ENCODE measurements at places on chromosomes 16 and 17.

GRCh38 chr16:30725418-30725792, 22.8 kb upstream of the PHKG2 start:
- no peak for DNase-seq

DNA sequence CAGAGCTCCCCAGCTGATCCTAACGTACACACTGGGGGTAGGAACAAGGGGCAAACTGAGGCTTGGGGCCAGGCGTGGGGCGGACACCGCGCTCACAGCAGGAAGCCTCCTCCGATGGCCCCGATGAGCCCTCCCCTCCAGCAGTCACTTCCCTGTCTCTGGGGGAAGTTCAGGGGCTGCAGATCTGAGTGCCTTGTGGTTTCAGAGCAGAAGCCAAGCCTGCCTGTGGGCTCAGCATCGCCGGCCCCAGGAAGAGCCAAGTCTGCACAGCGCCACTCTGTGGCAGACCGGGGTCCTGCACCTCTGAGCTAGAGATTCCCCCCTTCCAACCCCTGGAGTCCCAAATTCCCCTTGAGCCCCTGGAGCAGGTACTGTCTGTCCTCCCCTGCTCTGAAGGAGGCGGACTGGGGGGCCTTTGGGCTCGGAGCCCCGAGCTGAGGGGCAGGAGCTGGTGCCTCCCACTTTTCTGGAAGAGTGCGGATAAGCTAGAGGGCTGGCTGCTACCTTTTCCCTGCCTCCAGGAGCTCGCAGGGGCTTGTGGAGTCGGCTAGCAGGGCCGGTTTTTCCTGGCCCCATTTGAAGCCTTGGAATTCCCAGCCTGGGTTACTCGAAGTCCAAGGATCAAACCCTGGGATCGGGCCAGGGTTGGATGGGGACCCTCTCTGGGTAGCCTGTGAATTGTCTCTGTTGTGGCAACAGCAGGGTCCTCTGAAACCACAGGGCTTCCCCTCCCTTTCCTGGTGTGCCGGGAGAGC, 2.9 kb downstream of the GSE1 start:
- DNase-seq: no peak

- DNase-seq: no peak
Observed at GRCh38 chr17:67675481-67675880, 42.3 kb upstream of the NOL11 start.

DNA sequence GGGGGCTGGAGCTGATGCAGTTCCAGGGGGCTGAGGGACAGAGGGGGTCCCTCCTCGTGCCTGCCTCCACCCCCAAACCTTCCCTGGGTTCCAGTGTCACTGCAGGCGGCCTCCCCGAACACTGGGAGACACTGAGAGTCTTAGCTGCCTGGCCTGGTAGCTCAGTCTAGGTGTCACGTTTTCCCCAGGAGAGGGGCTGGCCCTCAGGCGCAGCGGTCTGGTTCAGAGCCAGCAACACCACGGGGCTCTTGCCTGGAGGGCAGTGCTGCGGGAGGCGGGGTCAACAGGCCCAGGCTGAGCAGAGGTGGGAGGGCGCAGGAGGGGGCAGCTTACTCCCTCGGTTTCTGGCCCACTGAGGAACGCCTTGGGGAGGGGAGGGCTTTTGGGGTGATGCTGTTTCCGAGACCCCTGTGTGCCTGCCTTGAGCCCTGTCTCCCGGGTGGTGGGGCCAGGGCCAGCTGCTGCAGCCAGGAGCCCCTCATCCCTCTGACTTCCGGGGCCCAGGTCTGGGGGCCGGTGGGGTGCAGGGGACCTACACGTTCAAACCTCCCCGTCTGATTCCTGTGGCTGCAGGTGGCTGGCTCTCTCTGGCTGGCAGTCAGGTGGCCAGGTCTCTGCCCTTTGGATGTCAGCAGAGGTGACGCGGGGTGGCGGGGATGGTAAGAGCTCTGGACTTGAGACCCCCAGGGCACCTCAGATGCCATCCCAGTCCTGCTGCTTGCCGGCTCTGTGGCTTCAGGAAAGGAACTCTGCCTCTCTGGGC, 89.3 kb upstream of the GSE1 start:
- DNase-seq: no peak

GRCh38 chr17:68101987-68102314, 66.4 kb downstream of the KPNA2 start:
- DNase-seq: no peak

- no peak for DNase-seq
Observed at GRCh38 chr17:57988301-57989250, 522 bp upstream of the VEZF1 start.

GRCh38 chr17:48588528-48588927, 1.5 kb downstream of the HOXB3 start:
- no peak for DNase-seq

- no peak for DNase-seq
Observed at GRCh38 chr17:43604549-43604948, 57.2 kb downstream of the MEOX1 start.

- DNase-seq: no peak
Observed at GRCh38 chr17:15776871-15777270, 44.8 kb downstream of the TBC1D26 start.

- DNase-seq: no peak
Observed at GRCh38 chr16:17372386-17372785, 98.4 kb downstream of the XYLT1 start.

DNA sequence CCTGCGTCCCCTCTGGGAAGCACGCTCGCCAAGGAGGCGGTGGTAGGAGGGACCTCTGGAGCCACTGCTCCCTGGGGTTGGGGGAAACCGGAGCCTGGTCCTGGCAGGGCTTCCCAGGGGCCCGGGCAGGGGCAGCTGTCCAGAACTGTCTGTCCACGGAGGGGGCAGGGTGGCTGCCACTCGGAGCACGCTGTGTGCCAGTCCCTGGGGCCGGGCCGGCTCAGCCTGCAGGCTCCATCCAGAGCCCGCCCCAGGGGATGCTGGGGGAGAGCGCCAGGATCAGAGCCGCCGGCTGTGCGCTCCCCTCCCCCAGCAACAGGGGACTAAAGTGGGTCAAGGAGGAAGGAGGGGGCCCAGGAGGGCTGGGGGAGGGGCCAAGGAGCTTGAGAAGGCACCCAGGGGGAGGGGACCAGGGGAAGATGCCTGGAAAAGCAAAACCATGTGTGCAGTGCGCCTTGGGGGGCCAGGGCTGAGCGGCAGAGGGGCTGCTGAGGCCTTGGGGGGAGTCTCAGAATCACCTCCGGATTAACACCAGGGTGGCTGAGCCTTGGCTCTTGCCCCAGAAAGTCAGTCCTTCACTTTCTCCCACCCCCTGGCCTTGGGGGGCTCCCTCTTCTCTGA, 21.3 kb downstream of the ZNF423 start:
- DNase-seq: no peak

DNA sequence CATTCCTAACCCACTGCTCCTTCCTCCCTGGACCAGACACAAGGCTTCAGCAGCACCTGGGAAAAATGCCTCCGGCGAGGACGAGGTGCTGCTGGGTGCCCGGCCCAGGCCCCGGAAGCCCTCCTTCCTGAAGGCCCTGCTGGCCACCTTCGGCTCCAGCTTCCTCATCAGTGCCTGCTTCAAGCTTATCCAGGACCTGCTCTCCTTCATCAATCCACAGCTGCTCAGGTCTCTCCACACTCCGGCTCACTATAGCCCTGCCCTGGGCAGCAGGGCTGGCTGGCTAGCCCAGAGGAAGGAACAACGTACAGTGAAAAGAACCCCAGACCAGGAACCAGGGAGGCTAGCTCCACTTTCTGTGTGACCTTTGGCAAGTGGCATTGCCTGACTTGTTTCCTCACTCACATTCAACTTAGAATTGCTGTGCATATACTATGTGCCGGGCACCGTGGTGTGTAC, 26.2 kb downstream of the ABCC3 start:
- DNase-seq: no peak

GRCh38 chr17:7651665-7652387, 1.1 kb downstream of the ATP1B2 start:
- no peak for DNase-seq

GRCh38 chr16:55120408-55120807, 189.7 kb downstream of the IRX5 start:
- DNase-seq: no peak

DNA sequence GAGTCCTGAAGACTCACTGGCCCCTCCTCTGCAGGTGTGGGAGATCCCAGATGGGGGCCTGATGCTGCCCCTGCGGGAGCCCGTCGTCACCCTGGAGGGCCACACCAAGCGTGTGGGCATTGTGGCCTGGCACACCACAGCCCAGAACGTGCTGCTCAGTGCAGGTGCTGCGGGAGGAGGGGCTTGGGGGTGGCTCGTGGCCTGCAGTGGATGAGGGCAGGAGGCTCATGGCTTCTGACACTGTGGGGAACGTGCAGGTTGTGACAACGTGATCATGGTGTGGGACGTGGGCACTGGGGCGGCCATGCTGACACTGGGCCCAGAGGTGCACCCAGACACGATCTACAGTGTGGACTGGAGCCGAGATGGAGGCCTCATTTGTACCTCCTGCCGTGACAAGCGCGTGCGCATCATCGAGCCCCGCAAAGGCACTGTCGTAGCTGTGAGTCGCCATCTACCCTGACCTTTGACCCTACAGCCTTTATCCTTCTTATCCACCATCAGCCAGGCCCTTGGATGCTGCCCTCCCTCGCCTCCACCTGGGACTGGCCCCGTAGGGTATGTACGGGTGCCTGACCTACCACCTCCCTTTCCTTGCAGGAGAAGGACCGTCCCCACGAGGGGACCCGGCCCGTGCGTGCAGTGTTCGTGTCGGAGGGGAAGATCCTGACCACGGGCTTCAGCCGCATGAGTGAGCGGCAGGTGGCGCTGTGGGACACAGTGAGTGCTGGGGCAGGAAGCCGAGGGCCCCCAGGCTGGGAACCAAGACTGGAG, 3.6 kb downstream of the CORO1A start:
- DNase-seq: no peak

DNA sequence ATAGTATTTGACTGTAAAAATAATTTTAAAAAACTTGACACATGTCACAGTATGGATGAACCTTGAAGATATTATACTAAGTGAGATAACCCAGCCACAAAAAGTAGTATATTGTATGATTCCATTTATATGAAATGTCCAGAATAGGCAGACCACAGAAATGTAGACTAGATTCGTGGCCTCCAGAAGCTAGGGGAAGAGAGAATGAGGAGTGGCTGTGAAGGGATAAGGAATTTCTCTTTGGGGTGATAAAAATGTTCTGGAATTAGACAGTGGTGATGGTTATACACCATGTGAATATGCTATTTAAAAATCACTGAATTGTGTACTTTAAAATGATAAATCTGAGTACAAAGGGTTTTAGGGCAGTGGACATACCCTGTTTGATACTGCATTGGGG, 253.1 kb upstream of the DYNLRB2 start:
- no peak for DNase-seq

Measured in HS-5 (cell line).